Naive thymus-derived CD8-positive, alpha-beta T cell (primary cell): ENCODE measurements at places on chromosomes 5 and 9.

DNA sequence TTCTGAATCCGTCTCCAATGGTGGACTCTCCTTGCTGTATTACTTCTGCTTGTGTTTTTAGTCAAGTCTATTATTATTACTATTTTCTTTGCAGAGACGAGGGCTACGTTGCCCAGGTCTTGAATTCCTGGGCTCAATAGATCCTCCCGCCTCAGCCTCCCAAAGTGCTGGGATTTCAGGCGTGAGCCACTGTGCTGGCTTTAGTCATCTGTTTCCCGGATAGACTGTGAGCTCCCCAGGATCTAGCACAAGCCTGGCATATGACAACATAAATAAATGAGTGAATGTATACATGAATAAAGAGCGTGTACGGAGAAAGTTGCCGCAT, 439 bp upstream of the DDX46 start:
- no peak for DNase-seq

- DNase-seq = no peak
Measured at GRCh38 chr5:151036556-151036955, 16.2 kb downstream of the GPX3 start.

GRCh38 chr5:178642351-178642909, 15.6 kb upstream of the CLK4 start:
- DNase-seq = no peak

DNA sequence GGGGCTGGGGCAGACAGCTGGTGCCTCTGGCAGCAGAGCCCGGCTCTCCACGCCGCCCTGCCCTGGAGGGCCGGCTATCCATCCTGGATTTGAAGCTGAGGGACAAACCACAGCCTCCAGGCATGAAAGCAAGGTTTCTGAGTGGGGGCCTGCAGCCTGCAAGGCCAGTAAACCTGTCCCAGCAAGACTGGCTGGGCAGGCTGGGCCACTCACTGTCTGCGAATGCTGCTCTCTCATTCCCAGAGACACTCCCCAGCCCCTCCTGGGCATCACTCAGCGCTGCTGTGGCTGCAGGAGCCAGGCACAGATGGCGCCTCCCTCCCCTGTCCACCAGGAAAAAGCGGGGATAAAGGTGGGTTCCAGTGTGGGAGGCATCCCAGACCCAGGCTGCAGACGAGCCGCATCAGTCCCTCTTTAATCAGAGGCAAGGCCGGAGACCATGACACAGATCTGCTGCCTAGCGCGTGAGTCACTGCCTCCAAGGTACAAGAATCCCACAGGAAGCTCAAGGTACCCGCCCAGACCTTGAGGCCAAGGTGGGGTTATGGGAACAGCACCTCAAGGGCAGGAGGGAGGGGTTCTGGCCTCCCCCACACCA, 118.0 kb downstream of the VAV2 start:
- no peak for DNase-seq

DNA sequence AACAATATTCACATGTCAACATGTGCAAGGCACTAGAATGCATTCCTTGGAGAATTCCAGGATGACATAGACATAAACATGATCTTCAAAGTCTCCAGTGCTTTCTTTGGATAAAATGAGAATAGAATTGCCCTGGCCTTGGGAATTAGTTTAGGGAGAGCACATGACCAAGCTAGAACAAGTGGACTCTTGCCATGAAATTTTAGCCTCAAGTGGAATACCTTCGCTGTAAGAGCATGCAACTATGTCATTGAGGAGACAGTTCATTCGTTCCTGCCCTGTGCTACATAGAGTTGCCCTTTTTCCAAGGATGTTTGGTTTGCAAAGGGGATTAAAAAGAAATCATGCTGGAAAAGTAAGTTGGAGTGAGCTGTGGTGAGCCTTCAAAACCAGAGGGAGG, 42.7 kb downstream of the ZFAND5 start:
- DNase-seq = no peak

GRCh38 chr5:178536541-178537466, 53.4 kb downstream of the COL23A1 start:
- DNase-seq = no peak

GRCh38 chr5:998246-999031, 10.2 kb upstream of the NKD2 start:
- no peak for DNase-seq

GRCh38 chr5:111691914-111692313, 65.1 kb downstream of the NREP start:
- DNase-seq = no peak

- no peak for DNase-seq
Measured at GRCh38 chr5:74953937-74954720, 87.9 kb upstream of the FAM169A start.

DNA sequence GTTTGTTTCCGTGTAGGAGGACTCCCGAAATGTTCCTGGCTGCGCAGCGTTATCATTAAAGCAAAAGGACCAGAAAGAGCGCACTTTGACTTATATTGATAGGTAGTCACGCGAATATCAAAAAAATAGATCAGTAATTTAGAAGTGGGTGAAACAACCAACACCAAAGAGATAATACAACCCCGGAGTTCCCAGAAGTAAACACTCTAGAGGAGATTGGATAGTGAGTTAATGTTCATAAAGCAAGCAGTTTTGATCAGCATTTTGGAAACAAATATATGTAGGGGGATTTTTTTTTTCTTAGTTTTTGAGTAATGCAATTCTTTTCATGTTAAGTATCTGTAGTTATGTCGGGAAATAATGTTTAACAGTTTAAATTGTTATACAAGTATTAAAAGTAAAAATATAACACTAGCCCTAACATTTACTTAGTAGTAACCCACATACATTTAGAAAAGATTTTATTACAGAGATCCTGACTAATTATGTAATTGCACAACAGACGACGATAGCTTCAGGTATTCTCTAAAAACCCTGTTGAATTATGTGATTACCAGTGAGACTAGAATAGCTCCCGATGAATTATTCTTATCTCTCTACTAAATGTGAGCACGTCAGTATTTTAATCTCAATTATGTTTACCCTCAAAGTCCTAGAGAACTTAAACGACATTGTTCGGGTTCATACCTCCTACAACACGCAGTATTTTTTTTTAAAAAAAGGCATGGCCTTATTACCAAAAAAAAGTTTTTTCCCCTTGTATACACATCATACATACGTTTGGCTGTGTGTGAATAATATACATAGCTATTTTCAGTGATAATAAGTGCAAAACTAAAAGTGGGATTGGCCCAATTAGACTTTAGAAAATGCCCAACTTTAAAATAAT, 9.4 kb upstream of the NFIB start:
- DNase-seq = no peak
